ENCODE measurements at places on chromosomes 5 and 9.

GRCh38 chr9:22649384-22649783, 202.8 kb downstream of the DMRTA1 start:
- DNase-seq = no peak

DNA sequence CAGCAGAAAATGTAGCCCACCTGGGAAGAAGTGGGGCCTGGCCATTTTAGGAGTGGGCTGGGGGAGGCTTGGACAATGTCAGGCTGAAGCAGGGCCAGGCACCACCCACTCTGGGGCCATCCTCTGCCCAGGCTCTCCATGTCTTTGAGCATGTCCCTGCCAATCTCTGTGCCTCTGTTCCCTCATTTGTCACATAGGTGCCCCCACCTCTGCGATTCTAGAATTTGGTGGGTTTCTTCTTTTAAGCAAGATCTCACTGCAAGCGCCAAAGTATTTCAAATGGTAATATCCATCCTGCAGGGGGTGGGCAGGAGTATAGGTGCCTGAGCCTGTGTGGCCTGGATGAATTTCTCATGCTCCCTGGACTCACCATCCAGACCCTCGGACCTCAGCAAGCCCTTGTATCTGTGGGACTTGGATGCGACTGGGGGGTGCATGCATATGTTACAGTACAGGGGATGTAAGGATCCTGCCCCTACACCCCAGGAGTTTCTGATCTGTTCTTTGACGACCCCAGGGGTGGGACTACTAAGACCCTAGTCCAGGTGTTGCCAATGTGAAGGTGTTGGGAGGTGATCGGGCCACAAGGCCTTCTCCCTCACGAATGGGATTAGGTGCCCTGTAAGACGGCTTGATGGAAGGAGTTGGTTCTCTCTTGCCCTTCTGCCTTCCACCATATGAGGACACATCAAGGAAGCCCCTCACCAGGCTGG, 4.3 kb downstream of the CD74 start:
- DNase-seq = no peak

DNA sequence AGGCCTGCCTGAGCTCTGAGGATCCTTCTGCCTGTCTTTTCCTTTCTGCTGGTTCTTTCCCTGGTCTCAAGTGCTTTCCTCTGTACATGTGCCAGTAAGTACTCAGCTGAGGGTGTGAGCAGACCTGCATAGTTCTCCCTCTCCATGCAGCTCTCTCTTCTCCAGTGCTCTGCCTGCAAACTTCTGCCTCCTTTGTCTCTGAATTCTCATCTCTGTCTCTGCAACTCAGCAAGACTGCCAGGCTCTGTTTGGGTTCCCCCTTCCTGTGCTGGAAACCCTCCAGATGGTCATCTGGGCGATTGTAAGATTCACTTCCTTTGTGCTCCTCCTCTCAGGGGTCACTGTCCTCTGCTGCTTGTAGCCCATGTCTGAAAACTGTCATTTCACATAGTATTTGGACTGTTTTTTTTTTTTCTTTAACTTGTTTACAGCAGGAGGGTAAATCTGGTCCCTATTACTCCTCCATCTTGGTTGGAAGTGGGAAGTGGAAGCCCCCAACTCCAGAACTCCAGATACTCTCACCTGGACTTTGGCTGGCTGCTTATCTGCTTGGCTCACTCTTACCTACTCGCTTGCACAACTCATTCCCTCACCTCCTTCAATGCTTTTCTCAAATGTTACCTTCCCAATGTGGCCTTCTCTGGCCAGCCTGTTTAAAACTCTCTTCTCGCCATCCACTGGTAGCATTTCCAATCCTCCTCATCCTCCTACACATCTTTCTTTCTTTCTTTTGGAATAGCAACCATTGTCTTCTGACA, 175.3 kb upstream of the TBC1D2 start:
- no peak for DNase-seq

DNA sequence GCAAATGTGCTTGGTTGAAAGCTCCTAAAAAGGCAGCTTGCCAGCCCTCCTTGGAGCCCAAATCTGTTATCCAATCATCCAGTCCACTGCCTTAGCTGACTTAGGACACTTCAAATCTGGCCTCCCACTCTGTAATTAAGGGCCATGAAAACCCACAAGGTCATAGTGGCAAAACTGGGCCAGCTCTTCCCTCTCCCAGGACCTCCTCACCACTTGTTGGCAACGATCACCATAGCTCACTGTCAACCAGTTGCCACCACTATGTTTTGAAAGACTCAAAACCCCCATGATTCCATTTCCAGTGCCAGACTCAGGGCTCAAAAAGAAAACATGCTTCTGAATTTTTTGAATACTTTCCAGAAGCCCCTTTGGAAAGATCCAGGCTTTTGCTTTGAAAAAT, 107.5 kb downstream of the NREP start:
- no peak for DNase-seq

DNA sequence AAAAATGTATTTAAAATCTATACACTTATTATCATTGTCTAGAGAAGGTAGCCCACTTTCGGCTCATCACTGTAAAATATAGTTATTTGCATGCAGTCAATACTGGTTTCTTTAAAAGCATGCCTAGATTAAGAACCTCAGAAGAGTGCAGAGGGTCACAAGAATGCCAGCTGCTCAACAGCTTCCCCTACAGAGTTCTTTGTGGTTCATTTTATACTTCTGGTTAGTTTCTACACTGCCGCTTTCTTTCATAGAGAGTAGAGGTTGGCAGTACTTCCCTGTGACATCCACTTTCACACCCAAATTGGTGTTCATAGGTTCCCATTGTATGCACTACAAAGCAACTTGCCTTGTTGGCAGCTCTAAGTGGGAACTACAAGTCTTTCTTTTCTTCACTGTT, 137.3 kb downstream of the KIAA0825 start:
- no peak for DNase-seq

DNA sequence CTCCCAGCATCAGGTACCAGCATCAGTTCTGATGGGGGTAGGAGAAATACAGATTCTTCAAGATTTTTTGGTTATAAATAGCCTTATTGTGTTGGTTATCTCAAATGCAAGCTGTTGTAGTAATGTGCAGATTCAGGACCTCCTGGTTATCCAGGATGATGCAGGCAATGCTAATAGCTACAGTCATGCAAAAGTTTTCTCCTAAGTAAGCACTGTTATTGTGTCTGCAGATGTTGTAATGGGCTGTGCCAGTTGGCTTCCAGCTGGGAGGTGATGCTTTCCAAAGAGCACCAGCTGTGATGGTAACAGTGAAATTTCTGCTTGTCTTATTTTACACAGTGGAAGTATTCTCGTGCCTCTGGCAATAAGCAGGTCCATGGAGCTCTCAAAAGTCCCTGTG, 719.2 kb upstream of the CTNND2 start:
- no peak for DNase-seq

DNA sequence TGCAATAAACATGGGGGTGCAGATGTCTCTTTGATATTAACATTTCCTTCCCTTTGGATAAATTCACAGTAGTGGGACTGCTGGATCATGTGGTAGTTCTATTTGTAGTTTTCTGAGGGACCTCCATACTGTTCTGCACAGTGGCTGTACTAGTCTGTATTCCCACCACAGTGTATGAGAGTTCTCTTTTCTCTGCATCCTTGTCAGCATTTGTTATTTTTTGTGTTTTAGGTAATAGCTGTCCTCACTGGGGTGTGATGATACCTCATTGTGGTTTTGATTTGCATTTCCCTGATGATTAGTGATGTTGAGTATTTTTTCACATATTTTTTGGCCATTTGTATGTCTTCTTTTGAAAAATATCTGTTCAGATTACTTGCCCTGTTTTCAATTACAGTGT, 562.5 kb downstream of the CSNK1G3 start:
- no peak for DNase-seq

- DNase-seq = no peak
Observed at GRCh38 chr5:14748180-14748900, 83.8 kb downstream of the OTULIN start.

GRCh38 chr5:152151113-152151512, 226.5 kb upstream of the GLRA1 start:
- DNase-seq = no peak

GRCh38 chr5:17893026-17893635, 258.9 kb downstream of the TAF11L14 start:
- no peak for DNase-seq

- no peak for DNase-seq
Observed at GRCh38 chr9:136969150-136969549, 8.2 kb upstream of the PTGDS start.

DNA sequence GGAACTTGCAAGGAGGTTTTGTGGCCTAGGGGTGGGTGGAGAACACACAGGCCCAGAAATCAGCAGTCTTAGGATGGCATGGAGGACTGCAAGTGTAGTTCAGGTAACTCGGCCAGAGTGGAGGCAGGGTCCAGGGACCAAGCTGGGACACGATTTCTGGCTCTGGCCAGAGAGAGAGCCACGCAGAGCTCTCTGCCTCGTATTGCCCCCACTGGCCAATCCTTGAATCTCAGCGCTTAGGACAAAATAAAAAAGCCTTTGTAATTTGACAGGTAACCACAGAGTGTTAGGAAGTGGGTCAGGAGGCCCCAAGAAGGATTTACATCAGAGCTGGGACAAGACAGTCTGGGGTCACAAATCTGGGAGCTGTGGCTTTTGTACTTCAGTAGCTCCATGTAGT, 11.7 kb downstream of the MAP3K1 start:
- DNase-seq = no peak

DNA sequence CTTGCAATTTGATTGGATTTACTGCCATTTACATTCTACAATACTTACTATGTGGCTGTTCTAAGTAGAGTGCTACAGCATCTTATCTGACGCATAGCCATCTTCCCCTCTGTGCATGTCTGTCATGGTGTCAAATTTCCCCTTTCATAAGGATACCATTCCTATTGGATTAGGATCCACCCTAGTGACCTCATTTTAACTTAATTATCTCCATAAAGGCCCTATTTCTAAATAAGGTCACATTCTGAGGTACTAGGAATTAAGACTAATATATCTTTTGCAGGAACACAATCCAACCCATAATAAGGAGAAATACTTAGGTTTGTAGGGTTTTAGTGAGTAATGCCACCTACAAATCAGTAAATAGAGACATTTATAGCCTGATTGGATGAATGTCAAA, 268.0 kb downstream of the ADAMTSL1 start:
- DNase-seq = no peak

DNA sequence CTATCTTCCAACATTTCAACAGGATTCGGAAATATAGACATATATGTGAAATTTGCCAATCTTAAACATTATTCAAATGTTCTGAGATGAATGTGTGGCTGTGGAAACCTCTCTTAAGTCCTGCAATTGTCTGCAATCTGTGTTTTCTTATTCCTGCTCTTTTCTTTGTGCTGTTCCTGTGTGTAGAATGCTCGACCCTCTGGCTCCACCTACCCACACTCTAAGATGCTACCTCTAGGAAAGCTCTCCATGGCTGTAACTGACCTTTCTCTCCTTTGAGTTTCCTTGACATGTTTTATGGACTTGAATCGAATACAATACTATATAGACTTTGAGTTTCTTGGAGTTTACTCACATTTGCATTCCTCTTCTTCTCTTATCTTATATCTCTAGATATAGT, 120.6 kb upstream of the ASTN2 start:
- no peak for DNase-seq

- no peak for DNase-seq
Observed at GRCh38 chr5:73648515-73648914, 22.5 kb downstream of the ARHGEF28 start.

DNA sequence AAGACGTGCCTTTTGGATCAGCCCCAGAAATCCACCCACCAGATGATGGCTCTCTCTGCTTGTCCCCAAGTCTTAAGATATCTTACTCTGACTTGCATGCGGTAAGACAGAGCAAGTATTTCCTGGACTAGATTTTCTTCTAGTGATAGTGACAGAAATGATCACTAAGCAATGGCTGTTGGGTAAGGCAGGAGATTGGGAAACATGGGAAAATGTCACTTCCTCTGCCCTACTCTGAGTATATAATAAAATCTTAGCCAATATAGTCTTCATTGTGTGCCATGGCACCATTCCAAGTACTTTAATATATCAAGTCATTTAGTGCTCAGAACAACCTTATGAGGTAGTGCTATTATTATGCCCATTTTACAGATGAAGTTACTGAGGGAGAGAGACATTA, 31.0 kb upstream of the GNA14 start:
- peak; percentile 22 for DNase-seq

DNA sequence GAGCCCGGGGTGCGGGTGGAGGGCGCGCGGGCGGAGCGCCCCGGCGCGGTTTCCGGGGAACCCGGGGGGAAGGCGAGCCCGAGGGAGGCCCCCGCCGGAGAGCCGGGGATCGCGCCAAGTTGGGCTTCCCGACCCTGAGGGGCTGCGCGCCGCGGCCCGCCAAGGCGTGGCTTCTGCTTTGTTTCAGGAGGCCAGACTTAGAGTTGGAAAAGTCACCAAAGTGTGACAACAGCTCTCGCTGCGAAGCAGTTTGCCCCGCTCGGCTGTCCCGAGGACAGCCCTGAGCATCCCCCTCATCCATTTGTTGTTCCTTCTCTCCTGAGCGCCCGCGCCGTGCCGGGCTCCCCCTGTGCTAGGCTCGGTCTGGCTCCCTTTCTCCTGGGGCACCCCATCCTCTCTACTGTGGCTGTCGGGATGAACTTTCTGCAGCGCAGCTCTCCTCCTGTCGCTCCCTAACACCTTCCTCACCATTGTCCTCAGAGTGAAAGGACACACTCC, 410 bp downstream of the GLIPR2 start:
- no peak for DNase-seq

- no peak for DNase-seq
Observed at GRCh38 chr9:30198463-30199309, 2185.8 kb upstream of the ACO1 start.

DNA sequence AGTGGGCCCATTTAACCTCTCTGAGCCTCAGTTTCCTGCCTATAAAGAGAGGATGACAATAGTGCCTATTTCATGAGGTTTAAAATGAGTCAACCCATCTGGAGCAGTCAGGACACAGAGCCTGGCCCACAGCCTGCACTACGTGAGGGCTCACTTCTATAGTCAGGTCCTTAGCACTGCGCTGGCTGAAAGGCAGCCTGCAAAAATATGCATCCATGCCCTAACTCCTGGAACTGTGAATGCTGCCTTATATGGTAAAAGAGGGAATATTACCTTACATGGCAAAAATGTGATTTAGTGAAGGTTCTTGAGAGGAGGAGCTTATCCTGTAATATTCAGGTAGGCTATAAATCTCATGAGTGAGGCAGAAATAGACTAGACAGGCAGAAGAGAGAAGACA, 98.5 kb downstream of the GABBR2 start:
- no peak for DNase-seq

All from foreskin fibroblast (primary cell).